DMS53 (cell line): ENCODE measurements at places on chromosomes 16 and 17.

GRCh38 chr17:66364990-66365490 lies 62.6 kb downstream of the PRKCA start:
- no peak for DNase-seq

- no peak for DNase-seq
Measured at GRCh38 chr16:89038221-89038721, 55.4 kb upstream of the ACSF3 start.

DNA sequence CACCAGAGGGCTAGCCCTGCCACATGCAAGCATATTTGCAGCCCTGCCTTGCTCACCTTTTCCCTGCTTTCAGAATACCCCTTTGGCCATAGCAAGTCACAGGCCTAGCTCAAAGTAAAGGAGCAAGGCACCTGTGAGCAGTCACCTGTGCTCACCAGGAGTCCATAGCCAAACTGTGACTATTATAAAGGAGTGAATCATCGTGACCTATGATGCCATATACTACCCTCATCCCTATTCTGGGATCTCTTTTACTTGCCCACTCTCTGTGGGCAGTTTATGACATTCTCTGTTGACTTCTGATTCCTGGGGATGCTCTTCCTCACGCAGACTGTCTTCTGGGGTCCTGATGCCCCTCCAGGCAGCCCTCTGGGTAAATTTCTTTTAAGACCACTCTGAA lies 200.5 kb upstream of the NLRP1 start:
- no peak for DNase-seq

- no peak for DNase-seq
Measured at GRCh38 chr17:39781031-39781860, 43.5 kb downstream of the GRB7 start.

DNA sequence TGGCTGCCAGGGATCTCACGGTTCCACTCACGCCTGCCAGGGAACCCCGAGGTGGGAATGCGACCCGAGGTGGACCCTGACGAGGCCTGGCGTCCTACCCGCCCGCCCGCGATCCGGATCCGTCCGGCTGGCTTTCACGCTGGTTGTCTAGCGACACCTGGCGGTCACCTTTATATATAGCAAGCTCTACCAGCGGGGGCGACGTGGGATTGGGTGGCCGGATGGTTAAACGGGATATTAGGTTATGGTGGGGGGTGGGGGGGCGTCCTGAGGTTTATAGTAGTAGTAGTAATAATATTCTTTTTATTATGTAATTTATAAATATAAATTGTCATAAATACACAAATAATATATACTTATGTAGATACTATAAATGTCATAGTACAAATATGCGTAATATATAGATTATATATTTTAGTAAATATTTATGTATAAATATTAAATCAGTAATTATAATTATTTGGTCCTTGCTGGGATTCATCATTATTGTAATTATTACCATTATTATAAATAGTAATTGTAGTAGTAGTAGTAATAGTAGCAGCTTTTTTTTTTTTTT lies 136.9 kb downstream of the KCNJ12 start:
- peak; percentile 76 for DNase-seq

DNA sequence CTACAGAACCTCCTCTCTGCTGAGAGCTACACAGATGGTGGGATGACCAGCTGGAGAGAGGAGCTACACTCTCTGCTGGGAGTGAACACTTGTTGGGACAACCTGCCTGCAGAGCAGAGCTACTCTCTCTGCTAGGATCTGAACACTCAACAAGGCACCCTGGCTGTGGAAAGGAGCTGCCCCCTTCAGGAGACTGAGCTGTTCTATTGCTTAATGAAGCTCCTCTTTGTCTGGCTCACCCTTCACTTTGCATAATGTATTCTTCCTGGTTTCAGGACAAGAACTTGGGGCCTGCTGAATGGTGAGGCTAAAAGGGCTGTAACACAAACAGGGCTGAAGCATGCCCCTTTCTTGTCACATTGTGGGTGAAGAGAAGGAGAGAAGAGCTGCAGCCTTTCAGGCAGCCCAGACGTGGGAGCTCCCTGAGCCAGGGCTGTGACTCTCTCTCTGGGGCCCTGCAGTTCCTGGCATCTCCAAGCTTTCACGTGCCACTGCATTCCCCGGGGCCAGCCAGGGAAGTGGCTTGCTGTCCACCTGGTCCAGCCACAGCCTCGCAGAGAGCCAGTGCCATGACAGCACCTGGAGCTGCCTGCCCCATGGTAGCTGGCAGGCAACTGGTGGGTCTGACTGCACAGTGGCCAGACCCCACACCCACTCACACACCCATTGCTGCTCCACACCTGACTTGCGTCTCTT lies 272.8 kb upstream of the KCNJ16 start:
- no peak for DNase-seq

DNA sequence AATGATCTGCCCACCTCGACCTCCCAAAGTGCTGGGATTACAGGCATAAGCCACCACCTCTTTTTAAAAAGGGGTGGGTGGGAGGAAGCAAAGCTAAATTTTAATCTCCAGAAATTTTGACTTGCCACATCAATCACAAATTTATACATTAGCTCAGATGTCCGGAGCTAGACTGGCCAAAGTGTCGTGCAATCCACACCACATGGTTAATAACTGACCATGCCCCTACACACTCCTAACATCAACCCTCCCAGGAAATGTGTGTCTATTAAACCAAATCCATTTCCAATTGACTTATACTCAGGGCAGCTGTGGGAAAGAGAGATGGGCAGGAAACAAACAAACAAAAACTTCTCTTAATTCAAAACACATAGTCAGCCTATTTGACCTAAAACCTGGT lies 29.9 kb downstream of the SMURF2 start:
- DNase-seq, result no peak

DNA sequence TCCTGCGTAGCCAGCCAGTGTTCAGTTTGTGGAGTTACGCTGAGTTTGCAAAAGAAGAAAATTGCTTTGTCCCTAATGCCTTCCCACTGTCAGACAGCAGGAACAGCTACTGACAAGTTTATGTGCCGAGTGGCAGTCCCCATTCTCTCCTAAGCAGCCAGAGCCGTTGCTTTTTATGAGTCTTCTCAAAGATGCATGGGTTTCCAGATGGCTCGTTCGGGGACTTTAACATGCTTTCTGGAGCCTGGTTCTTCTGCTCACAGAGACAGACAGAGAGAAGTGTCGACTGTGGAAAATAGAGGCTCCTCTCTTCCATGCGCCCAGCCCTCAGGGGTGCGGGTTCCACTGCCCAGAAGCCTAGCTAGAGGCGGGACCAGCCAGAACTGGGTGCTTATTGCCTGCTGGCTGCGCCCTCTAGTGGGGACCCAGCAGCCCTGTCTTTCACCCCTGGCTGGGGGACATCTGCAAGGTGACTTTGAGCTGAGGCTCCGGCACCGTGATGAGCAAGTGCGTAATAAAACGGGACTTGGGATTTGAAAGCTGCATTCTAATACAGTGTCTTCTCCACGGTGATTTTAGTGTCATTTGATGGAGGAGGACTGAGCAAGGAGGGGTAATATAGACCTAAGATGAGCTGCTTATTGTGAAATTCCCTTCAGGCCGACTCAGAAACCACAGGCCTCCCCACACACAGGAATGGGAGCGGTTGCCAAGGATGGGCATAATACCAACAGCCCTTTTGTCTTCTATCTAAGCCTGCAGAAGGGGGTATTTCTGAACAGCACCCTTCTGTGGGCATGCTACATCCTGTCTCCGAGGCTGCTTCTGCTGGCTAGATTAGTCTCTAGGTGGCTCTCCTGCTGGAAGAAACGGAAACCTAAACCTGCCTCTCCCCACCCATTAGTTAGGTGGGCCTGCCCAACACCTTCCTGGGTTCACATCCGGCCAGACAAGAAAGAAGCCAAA lies 73.1 kb downstream of the CCDC182 start:
- peak; percentile 77 for DNase-seq

DNA sequence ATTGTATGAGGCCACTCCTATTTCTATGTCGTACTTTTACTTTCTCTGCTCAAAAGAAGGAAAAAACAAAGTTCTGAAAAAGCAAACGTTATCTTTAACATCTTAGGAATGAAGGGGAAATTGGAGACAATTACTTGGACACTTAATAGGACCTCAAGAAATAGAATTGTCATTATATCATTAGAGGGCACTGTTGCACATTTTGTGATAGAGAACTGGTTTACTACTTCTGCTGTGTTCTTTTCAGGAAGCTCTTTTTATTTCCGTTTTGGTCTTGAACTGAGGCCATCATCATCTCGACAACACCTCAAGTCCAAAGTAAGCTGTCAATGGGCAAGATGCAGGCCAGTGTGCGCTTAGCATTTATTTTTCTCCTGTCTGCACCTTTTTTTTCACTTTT lies 14.6 kb downstream of the COG4 start:
- no peak for DNase-seq

GRCh38 chr16:84155771-84156170 lies 10.7 kb downstream of the DNAAF1 start:
- DNase-seq, result no peak

- DNase-seq, result no peak
Measured at GRCh38 chr17:77098884-77099545, 41.8 kb upstream of the SEC14L1 start.

DNA sequence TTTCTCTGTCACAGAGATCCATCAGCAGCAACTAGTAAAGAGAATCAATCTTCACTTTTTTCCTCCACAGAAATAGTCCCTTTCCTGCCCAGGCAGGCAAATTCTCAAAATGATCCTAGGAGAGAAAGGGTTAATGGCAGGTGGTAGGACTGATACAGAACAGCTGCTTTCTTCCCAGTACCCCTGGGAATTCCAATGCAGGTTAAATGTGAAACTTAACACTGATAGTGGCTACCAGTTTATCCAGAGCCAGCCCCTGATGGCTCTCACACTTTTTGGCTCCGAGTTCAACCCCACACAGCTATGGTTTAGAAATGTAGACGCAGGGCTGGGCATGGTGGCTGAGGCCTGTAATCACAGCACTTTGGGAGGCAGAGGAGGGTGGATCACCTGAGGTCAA lies 22.2 kb downstream of the MARVELD3 start:
- DNase-seq, result no peak

DNA sequence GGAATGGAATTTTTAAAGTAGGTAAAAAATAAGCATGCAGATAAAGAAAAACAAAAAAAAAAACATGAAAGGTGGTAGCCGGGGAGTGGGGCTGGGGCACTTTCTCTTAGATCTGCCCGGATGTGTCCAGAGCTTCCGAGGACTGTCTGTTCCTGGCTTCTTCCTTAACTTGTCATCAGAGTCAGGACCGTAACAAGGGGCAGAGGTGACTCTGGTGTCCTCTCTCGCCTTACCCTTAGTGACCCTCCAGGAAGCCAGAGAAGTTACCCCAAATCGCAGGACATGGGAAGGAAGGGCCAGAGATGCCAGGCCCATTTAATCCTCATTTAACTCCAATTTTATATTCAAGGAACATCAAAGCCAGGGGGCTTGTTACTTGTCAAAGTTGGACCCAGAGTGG lies 115.5 kb downstream of the ABCC6 start:
- no peak for DNase-seq

- DNase-seq, result peak; percentile 36
Measured at GRCh38 chr17:1126250-1126797, 53.5 kb downstream of the ABR start.

- no peak for DNase-seq
Measured at GRCh38 chr17:60354223-60354622, 37.7 kb downstream of the USP32 start.
